ENCODE measurements at places on chromosomes 12 and 14.
A peak's percentile ranks its signal among the peaks of the same experiment; 100 is the strongest.

- DNase-seq = no peak
Observed at GRCh38 chr14:24944800-24945199, 105.1 kb downstream of the STXBP6 start.

DNA sequence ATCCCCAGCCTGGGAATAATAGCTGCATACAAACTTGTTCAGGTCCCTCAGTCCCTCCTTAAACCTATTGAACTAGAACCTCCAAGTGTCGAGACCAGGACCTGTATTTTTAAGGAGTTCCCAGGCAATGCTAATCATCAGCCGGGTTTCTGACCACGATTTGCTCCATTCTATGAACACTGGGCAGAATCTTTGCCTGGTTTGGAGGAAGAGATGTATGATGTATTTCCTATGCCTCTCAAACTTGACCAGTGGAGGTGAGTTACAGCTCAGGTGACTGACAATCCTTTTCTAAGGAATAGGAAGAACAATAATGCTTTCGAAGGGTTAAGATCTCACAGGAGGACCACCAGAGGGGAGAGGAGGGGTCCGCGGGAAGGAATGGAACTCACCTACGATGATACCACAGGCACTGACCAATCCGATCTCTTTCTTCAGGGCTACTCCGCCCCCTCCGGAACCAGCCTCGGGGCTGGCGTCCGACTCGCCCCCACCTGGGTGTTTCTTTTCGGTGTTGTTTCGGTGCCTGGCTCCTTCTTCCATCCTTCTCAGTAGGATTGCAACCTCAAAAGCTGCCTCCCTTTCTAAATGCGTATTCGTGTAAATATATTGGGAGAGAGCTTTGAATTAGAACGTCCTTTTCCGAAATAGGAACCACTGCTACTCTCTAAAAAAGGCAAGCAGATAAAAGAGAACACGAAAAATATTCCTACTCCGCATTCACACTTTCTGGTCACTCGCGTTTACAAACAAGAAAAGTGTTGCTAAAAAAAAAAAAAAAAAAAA, 895 bp downstream of the SLC7A8 start:
- DNase-seq = peak; percentile 44

GRCh38 chr12:1978078-1978862, 26.0 kb downstream of the DCP1B start:
- DNase-seq = peak; percentile 79

DNA sequence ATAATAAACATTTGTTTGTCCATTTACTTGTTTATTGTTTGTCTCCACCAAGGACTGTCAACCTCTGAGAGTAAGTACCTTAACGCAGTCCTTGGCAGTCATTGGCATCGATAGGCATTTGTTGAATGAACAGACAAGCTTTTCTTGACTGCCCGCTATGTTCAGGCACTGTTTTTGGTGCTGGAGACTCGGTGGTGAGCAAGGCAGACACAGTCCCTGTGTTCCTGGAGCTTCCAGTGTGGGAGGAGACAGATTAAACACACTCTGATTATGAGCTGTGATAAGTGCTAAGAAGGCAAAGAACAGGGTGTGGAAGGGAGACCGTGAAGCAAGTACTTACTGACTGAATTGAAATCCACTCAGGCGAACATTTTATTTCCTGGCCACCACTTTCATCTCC, 1.2 kb downstream of the ATP6V0A2 start:
- no peak for DNase-seq

DNA sequence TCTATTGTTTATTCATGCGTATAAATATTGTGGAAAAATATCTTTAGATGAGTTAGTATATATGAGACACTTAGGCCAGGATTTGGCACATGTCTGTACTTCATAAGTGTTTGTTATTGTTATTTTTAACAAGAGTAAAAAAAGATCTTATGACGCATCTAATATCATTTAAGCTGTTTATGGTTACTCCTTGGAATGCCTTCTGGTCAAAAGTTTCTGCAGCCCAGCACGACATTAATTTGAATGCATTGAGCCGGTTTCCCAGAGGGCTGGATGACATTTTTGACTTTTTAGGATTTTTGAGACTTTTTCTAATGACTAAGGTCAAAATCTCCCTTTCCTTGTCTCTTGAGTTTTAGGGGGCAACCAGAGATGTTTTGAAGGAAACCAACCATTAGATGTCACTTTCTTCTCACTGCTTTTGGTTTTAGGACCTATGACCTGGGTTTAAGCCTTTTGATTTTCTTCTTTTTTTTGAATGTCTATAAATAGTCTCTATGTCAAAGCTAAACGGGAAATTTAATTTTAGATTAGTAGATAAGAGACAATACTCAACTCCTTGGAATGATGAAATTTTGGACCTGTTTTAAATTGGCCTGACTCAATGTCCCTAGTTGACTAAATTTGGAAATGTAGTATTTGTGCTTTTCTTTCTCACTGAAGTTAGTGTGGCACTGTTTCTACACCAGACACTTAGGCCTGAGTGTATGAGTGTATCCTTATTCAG, 215.5 kb downstream of the AEBP2 start:
- DNase-seq = peak; percentile 71

GRCh38 chr12:86663716-86664115, 407.5 kb upstream of the MGAT4C start:
- peak; percentile 54 for DNase-seq

DNA sequence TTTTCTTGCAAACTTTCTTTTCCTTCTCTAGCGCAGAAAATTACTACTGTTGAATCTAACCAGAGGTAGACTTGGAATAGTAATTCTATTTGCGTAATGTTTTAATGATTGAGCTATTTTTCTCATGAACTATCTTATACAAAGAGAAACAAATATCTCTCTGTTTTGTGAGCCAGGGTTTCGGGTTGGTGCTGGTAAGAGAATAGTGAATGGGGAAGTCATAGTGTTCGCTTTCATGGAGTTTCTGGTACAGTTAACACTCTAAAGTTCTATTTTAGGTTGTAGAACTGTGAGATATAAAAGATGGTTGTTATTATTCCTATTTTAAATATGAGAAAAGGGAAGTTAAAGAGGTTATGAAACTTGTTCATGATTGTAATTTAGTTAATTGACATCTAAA, 6.6 kb downstream of the CLEC1B start:
- no peak for DNase-seq

DNA sequence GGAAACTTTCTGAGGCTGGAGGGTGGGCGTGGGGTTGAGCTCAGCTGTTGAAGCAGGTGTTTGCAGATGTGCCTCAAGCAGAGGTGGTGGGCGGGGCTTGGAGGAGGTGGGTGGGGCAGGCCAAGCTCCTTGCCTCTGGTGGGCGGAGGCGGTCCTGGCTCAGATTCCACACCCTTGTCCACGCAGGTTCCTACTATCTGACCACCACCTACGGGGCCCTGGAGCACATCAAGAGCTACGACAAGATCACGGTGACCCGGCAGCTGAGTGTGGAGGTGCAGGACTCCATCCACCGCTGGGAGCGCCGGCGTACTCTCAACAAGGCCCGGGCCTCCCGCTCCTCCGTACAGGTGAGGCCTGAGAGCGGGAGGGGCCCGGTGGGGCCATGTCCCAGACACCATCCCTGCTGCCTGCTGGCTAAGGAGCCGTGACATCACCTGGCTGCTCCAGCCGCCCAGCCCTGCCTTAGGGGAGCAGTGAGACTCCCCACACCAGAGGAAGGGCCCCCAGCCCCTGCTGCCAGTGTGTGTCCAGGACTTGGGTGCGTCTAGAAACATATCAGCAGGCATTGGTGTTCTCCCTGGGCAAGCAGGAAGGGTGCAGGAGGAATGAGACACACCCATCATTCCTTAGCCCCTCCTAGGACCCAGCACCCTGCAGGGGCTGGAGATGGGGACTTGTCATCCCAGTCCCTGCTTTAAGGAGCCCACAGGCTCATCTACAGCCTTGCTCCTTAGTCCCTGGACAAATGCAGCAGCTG, 63.4 kb downstream of the LGMN start:
- DNase-seq = no peak

All from adipocyte (in vitro differentiated cells).